Occipital lobe (tissue), 3 donors: ENCODE measurements at places on chromosomes 3 and 15.

- no peak for DNase-seq
Observed at GRCh38 chr15:100919481-100920405, 586 bp downstream of the LRRK1 start.

DNA sequence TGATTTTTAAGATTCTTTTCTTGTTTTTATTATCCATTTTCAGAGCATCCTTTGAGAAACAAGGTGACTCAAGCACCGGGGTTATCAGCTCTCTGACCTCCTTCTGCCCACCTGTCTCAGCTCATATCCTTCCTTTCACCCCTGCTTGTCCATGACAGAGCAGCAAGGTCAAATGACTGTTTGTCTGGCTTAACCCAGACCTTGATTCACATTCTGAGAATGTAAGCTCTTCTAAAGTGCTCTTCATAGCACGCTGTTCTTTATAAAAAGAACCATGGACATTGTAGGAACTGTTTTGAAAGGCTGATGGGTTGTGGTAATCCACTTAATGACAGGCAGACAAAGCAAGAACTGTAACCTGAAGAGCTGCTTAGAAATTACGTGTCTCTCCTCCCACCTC is 122.5 kb downstream of the CHST2 start:
- no peak for DNase-seq

DNA sequence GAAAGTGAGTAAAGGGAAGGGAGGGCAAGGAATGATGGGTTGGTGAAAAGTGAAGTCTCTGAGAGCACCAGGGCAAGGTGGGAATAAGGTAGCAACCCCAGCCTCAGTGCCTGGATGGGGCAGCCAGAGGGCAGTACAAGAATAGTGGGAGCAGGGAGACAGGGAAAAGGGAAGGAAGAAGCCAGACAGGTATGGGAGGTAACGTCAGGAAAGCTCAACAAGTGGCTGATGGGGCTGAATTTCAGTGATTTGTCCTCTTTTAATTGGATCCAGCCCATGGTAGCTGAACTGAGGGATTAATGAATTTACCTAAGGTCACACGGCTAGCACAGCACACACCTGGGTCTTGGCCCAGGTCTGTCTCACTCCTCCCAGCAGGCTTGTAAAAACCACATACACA is 12.6 kb downstream of the RORA start:
- DNase-seq: no peak

DNA sequence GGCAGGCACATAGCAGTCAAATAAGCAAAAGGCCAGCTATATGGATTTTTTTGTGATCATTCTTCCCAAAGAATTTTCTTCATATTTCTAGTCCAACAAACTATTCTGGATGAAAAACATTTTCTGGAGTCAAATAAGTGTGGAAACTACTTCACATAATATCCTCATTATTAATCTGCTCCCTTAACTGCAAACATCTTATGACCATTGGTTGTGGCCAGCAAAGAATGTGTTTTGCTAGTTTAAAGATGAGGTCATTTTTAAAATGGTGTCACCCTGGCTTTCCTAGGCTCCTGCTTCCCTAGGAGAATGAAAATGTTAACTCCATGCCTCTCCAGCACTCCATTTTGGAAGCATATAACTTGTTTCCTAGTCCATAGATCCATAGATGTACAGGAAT is 118.8 kb downstream of the SST start:
- DNase-seq: no peak

DNA sequence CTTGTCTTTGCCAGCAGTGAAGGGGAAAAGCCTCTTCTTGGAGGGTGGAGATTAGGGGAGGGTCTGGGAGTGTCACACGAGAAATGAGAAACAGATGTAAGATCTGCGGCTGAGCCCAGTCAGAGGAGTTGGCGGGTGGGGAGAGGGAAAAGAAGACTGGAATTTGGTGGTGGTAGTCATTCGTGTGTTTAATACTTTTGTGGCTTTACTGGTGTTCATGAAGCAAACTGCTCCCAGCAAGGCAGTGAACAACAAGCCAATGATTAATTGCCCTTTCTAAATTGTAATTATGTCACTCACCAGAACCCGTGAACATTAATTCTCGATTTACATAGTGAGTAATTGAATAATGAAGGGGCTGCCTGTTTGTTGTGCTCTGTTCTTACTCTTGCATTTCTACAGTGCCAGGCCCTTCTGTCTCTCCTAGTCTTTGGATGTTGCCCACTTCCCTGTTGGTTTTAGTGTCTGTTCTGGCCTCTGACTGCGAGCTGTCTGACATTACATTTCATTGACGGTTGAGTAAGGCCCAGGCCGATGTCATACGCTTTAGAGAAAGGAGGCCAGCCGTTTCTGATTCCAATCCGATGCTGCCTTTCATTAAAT is 78.0 kb downstream of the CHCHD6 start:
- no peak for DNase-seq

DNA sequence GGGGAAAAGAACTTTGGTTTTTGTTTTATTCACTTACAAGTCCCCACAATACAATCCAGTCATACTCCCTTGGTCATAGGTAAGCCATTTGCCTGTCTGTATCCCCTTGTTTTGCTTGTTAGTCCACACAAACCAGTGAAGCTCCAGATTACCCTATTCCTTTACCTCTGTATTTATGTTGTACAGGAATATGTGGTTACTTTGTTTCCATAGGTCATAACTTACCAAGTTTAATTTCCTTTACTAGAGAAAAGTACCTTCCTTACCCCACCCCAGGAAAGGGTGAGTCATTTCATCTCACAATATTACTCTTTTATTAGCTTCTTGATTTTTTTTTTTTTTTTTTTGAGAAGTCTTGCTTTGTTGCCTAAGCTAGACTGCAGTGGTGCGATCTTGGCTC is 113.4 kb upstream of the LRRFIP2 start:
- no peak for DNase-seq

- DNase-seq: no peak
Observed at GRCh38 chr15:73631915-73632669, 1.1 kb downstream of the NPTN start.

GRCh38 chr15:76930831-76931396 is 635 bp upstream of the RCN2 start:
- no peak for DNase-seq

DNA sequence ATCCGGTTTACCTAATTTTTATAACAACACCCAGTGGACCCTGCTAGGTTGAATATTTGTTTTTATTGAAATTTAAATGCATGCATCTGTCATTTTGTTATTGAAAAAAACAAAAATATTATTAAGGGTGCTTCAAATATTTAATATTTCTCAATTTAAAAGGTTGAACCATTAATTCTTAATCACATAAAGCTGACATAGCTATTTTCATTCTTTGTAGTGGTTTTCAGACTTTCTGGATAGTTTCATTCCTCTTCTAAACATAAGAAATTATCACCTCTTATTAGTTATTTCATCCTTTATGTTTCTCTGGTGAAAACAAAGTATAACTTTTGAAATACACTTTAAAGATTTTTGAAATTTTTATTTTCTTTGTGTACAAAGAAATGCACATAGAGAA is 369.9 kb upstream of the PLSCR5 start:
- no peak for DNase-seq

DNA sequence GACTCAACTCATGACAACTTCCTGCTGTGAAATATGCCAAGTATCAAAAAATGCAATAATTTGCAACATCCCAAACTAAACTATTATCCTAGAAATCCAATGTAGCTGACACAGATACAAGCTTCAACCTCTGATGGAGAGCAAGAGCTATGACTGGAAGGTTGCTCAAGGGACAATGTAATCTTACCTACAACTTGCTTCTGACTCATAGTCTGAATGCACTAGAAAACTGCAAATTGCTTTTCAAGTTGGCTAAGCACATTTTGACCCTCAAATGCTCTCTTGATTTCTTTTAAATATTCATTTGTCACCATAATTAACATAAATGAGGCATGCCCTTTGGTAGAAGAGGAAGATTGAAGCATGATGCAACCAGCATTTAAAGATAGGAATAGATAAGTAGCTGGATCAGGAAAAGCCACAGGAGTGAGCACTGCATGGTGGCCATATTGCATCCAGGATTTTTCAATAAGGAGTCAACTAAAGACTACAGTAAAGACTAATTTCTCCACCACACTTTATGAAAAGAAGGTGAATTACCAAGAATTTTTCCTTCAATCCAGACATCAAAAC is 630.8 kb upstream of the GBE1 start:
- no peak for DNase-seq

- DNase-seq: no peak
Observed at GRCh38 chr3:184715943-184716621, 4.2 kb upstream of the MAGEF1 start.

- no peak for DNase-seq
Observed at GRCh38 chr3:126057936-126058335, 26.0 kb downstream of the SLC41A3 start.

GRCh38 chr15:51938286-51938685 is 33.3 kb downstream of the LEO1 start:
- no peak for DNase-seq

DNA sequence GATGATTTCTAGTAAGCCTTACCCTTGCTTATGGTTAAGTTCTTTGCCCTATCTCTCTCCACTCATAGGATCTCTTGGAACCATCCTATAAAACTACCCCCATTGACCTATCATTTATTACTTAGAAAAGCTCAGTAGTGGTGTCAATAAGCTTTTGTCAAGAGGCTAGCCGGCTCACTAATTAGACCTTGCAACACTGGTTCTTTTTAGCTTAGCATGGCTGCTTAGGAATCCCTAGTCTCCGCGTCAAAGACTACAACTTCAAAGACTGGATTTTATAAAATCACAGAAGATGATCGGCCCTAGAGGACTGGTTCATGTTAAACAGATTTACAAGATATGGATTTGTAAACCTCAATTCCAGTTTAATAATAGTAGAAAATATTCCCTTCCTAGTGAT is 7.6 kb downstream of the PPARG start:
- DNase-seq: no peak

- DNase-seq: no peak
Observed at GRCh38 chr3:153785901-153786300, 335.3 kb upstream of the ARHGEF26 start.

- no peak for DNase-seq
Observed at GRCh38 chr3:122918576-122919290, 108.8 kb downstream of the SEMA5B start.

- DNase-seq: no peak
Observed at GRCh38 chr3:158494673-158495072, 76.3 kb upstream of the MLF1 start.

DNA sequence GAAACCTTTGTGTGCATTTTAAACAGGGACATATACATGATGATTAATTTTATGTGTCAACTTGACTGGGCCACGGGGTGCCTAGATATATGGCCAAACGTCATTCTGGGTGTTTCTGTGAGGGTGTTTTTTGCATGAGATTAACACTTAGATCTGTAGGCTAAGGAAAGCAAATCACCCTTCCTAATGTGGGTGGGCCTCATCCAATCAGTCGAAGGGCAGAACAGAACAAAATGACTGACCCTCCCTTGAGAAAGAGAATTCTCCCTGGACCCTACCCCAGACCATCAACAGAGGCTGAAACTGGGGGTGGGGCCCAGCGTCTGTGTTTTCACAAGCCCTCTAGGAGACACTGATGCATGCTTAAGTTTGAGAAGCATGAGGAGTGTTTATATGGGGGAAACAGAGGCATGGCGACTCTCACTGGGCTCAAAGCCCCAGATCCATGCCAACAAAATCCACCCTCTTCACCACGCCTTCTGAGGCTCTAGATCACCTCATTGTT is 56.2 kb downstream of the ITGA11 start:
- no peak for DNase-seq

DNA sequence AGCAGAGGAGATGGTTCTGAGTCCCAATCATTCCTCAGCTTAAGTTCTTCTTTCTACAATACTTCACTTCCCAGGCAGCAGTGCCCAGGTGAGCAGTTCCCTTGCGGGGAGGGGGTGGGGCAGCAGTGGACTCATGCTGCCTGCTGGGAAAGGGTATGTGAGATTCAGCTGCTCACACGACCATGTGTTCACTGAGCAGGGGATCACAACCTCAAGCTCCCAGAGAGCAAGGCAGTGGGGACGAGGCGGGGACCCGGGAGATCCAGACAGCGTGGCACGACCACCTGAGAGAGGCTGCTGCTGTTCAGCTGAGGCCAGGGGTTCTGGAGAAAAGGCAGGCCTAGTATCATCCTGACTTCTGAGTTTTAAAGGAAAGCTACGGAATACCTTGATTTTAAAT is 166.6 kb downstream of the XXYLT1 start:
- no peak for DNase-seq

DNA sequence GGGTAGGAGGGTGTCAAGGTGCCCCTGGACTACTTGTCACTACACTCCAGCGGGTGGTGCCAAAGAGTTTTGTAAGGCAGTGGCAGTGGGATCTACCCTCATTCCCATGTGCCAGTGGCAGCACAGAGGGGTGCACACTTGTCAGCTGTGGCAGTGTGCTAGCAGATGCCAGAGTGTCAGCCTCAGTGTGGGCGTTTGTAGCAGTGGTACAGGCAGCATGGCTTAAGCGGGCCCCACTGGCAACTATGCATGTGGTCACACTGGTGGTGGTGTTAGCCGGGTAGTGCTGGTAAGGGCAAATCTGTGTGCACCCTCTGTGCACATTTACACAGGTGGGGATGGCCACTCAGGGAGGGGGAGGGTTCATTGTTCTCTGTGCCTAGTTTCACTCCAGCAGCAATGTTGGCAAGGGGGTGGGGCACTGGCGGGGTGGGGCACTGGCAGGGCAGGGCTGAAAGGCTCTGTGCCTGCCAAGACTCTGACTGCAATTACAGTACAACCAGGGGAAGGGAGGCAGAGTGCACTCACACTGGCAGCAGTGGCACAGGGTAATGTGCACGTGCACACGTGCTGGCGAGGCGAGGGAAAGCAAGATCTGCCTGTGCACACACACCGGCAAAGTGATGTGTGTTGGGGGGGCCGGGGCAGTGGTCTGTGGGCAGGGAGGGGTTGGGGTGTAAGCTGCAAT is 31.8 kb downstream of the MYO9A start:
- DNase-seq: no peak

DNA sequence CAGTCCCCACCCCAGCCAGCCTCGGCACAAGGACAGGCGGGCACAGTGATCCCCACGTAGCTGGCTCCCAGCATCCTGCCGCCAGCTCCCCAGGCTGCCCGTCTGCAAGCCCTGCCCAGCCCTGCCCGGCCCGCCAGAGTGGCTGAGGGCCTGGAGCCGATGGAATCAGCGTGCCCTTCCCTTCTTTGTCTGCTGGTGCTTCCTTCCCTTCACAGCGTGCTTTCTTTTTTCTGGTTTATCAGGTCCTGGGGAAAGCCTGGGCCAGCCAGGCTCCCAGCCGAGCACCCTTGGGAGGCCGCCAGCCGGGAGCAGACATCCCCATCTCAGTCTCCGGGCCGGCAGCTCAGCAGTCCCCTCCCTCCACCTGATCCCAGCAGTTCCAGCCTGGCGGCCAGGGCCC is 54.7 kb upstream of the SMAD6 start:
- DNase-seq: no peak
